Kidney epithelial cell (primary cell): ENCODE measurements at places on chromosomes 1 and 21.

DNA sequence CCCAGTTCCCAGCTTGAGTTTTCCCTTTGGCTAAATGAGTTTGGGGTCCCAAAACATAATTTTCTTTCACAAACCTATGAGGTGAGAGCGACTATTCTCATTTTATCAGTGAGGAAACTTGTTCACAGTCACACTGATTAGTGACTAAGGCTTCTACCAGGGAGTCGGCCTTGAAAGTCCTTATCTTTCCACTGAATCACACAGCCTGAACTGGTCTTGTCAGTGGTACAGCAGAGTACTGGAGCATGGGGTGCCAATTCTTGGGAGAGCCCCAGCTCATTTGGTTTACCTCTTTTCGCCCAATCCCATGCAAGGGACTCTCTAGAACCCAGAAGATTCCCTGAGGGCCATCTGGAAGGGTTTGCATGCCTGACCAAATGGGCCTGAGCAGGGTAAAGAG lies 16.9 kb downstream of the HSD3B2 start:
- no peak for DNase-seq

DNA sequence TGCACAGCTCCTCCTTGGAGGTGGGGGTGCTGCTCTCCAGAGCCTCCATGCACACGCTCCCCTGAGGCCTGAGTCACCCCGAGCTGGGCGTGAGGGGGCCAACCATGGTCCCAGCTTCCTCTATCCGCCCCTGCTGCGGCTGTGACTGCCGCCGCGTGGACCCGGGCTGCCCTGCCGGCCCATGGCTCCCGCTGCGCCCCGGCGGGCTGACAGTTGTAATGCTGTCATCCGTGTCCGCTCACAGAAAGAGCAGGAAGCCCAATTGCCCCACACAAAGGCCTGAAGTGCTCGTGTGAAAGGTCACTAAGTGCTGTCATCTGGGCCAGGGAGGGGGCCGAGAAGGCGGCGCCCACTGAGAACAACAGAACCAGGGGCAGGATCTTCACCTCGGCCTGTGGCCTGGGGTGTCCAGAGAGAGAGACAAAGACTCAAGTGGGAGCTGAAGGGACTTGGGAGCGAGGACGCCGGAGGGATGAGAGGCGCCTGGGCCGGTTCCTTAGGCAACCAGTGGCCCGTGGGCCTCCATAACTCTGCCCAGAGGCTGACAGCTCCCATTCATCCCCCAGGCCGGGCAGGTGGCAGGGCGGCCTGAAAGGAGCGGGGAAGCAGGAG lies 31.5 kb downstream of the OLIG1 start:
- no peak for DNase-seq

GRCh38 chr1:24484199-24484598 lies 18.4 kb upstream of the RCAN3 start:
- DNase-seq = no peak

DNA sequence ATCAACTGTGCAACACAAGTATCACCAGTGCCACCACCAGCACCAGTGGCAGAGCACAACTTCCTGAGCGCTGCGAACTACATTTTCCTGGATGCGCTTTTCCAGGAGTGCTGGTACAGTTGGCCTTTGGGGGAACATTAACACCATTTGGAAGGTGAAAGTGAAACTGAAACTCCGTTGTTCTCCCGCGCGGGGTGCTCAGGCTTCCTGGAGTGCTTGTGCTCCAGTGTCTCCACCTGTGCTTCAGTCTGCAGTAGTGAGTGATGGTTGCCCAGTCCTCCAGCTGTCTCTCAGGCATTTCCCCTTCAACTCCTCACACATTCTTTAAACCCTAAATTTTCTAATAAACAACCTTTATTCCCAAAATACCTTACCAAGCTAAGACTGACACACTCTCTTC lies 187.8 kb downstream of the LRRIQ3 start:
- DNase-seq = no peak

DNA sequence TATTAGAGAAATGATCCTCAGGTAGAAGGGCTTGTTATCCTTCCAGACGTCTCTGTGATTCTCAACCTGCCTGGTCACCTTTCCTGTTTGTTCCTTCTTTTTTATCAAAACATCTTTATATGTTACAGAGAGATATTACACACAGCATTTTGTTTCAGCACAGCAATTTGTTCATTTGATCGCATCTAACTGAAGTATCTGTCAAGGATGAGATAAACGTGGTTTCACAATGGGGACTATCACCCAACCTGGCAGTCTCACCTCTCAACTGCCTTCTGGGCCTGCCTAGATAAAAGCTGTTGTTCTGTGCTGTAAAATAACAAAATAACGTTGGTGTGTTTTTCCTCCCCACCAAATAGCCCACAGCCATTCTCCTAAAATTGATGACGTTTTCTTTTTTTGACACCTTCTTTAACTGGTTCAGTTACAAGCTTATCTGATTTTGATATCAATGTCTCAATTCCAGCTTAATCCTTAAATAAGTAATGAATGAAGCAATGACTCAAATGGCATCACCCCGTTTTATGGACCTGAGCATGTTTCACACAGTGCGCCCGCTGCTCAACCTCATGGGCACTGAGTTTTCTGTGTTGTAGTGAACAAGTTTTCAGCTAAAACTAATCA lies 367.9 kb upstream of the RUNX1 start:
- DNase-seq = no peak

- DNase-seq = no peak
Measured at GRCh38 chr1:107344268-107344760, 203.5 kb downstream of the NTNG1 start.

GRCh38 chr1:17924578-17924977 lies 169.4 kb downstream of the ACTL8 start:
- no peak for DNase-seq

DNA sequence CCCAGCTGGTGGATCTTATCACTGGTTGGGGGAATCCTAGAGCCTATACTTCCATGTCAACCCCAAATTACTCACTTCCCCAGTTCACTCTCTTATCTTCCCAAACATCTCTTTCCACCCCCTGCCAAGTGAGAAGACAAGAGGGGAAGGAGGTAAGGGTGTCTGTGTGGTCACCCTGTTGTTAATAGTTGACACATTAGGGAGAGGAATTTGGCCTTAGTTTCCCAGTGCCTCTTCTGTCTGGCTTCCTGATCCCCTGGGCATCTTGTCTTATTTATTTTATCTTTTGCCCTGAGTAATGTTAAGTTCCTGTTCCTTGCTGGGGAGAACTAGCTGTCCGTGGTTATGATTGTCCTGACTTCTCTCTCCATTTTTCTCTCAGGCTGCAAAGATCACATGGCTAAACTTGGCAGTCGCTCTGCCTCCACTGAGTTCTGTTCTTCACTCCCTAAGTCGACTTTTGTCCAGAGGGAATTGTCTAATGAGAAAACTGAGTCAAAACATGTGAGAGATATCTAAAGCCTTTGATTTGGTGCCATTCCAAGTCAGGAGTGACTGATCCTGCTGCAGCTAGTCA lies 157.1 kb upstream of the SYT6 start:
- DNase-seq = no peak

DNA sequence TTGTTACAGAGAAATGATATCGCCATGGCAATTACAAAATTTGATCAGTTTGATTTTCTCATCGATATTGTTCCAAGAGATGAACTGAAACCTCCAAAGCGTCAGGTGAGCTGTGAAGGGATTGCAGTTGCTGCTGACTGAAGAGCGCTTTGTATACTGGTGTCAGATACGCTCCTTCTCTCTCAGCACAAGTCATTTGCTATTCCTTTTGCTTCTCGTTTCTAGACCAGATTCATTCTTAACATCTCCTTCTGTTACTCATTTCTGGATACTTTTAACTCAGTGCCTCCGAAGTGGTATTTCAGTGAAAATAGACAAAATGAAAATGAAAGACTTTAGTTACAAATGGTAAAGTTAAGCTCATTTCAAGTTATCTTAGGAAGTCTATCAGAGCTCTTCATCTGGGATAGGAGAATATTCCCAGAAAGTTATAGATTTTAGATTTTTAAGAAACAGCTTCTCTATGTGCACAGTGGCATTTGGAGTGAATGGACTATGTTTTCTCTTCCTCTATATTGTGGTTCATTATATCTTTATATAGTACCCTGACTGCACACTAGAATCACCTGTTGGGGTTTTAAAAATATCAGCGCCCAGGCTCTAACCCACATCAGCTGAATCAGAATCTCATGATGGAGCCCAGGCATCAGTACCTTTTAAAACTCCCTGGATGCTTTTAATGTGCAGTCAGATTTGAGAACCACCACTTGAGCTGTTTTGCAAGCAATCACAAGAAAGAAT lies 30.3 kb upstream of the KCNQ4 start:
- DNase-seq = no peak

- no peak for DNase-seq
Measured at GRCh38 chr1:44723064-44723463, 7.9 kb downstream of the RNU5D-1 start.
